ENCODE measurements at places on chromosomes 1 and 21.

DNA sequence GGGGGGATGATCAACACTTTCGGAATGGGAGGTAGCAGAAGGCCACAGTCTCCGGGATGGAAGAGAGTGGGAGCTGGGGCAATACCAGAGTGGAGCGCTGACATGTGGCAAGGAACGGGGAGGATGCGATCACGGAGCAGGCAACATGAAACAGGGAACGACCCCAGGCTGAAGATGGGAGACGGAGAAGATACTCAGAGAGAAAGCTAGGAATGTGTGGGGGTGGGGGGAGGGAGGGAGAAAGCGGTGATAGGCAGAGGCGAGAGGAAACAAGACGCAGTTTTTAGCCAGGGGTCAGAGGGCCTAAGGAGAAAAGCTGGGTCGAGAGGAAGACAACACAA is 577 bp downstream of the RAB3GAP2 start:
- no peak for DNase-seq

DNA sequence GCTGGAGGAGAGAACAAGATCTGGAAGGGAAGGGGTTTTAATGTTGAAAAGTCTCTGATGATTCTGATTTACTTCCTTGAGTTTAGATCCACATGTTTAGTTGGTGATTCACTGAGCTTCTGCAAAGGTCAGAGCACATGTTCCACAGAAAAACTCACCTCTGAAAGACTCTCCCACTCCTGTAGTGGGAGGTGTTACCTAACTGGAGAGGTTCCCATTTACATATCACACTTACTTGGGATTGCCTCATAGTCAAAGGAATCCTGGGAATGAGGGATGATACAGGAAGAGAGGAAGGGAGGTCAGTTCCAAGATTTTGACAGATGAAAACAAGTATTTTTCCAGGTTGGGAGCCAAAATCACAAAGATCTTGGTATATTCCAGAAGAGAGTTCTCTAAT is 2.7 kb upstream of the NTNG1 start:
- DNase-seq: no peak

GRCh38 chr21:16250273-16250672 is 520.5 kb downstream of the USP25 start:
- DNase-seq: no peak

DNA sequence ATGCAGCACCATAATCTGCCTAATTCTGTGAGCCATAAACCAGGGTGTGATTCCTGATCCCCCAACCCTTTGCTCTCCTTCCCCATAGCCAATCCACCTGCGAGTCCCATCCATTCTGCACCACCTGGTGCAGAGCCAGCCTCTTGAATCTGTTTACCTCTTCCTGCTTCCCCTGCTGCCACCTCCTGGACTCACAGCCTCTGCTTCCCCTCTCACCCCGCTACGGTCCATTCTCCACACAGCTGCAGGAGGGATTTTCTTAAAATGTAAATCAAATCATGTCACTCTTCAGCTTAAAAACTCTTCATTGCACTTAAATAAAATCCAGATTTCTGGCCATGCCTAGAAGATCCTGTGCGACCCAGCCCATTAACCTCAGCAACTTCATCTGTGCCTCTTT is 186.7 kb downstream of the FOXD2 start:
- DNase-seq: no peak

GRCh38 chr1:20061866-20062265 is 8.1 kb upstream of the PLA2G5 start:
- DNase-seq: no peak

- DNase-seq: no peak
Measured at GRCh38 chr1:58839147-58839795, 55.4 kb upstream of the JUN start.

DNA sequence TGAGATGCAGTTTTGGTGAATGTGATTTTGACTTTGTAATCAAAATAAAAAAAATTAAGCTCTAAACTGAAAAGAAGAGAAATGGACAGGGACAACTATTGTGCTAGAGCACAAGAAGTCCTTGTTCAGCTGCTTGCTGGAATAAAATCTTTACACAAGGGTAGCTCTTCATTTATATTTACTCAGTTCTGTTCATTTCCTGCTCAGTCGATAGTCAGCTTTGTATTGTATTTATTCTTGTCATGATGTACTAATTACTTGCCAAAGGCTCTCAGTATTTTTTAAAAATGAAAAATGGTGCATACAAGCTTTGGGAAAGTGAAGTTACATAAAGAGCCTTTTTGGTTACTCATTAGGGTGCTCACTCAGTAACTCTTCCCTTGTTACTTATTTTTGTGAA is 17.8 kb downstream of the F5 start:
- no peak for DNase-seq

- no peak for DNase-seq
Measured at GRCh38 chr1:31696242-31696641, 7.6 kb downstream of the COL16A1 start.

DNA sequence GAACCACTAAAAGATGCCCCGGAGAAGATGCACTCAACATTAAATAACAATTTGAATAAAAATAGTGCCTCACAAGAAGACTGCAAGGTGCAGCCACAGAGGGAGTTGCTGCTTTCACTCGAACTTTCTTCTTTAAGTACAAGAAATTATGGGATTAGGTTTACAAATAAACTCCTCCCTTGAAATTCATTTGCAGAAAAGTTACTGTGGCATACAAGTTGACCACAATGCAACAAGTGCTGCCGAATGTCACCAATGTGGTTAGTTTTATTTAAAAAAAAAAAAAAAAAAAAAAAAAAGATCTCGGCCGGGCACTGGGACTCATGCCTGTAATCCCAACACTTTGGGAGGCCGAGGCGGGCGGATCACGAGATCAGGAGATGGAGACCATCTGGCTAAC is 76.8 kb upstream of the RAB4A start:
- no peak for DNase-seq

GRCh38 chr1:228021355-228022030 is 14.7 kb downstream of the WNT3A start:
- DNase-seq: no peak

GRCh38 chr1:116262995-116263385 is 110.1 kb upstream of the ATP1A1 start:
- DNase-seq: no peak

- DNase-seq: no peak
Measured at GRCh38 chr1:177546346-177546745, 375.6 kb downstream of the BRINP2 start.

DNA sequence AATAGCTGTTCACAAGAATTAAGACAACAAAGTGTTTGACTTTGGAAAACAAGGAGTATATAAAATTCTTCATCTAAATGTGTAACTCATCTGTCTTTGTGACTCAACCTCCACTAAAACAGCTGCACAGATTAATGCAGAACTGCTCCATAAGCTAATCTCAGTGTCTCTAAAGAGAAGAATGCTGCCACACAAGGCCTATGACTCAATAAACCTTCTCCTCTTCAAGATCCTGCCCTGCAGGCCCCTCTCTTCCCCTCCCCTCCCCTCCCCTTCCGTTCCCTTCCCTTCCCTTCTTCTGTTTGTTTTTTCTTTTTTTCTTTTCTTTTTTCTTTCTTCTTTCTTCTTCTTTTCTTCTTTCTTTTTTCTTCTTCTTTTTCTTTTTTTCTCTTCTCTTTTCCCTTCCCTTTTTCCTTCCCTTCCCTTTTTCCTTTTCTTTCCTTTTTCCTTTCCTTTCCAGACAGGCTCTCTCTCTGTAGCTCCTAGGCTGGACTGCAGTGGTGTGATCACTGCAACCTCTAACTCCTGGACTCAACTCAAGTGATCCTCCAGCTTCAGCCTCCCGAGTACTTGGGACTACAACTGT is 1052.8 kb downstream of the BRINP3 start:
- DNase-seq: no peak

- DNase-seq: no peak
Measured at GRCh38 chr1:173715538-173715844, 710 bp downstream of the KLHL20 start.

DNA sequence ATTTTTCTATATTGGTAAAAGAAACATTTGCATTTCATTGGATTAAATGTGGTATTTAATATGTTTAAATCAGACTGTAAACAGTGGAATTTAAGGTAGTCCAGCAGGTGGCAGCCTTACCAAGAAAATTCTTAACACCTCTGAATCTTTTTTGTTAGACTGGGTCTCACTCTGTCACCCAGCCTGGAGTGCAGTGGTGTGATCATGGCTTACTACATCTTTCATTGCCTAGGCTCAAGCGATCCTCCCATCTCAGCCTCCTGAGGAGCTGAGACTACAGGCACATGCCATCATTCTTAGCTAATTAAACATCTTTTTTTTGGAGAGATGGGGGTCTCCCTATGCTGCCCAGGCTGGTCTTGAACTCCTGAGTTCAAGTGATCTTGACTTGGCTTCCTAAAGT is 98.8 kb downstream of the RABGAP1L start:
- no peak for DNase-seq

DNA sequence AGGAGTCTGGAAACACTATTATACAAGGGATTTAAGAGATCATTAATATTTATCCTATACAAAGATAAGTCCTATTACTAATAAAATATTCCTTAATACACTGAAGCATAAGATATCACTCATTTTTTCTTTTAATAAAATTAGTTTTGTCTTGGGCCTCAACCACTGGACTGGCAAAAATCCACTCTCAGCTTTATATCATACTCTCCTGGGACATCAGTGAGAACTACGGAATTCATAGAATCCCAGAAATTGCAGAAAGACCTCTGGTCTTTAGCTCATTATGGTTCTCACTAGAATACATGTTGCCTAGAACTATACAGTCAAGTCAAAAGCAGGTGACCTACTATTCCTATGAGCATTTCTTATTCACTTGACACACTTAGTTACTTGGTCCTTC is 285.0 kb downstream of the LRRC40 start:
- DNase-seq: no peak

DNA sequence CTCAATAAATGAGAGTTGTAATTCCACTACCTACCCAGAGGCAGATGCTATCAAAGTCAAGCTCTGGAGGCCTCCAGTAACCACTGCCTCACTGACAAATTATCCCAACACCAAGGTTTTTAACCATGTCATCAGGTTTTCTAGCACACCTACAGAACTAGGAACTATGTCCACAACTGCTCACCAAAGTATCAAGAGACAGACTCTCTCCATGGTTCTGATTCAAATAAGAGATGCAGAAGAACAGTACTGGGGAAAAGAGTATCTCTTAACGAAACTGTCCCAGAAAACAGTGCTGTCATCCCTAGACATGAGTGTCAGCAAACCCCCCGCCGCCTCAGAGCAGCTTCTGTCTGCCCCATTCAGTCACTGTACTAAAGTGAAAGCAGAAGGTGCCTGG is 301.7 kb downstream of the OMA1 start:
- DNase-seq: no peak

Measured in activated T-helper 2 cell treated with anti-CD3 and anti-CD28 coated beads, Interferon-gamma antibody, Interleukin-2, Interleukin-4, amounts not matched to agents 10 μg/mL and 5 μg/mL and 100 μg/mL, durations not matched to agents 14 hours and 24 hours and 36 hours (primary cell).